ENCODE measurements at places on chromosomes 16 and 17.

DNA sequence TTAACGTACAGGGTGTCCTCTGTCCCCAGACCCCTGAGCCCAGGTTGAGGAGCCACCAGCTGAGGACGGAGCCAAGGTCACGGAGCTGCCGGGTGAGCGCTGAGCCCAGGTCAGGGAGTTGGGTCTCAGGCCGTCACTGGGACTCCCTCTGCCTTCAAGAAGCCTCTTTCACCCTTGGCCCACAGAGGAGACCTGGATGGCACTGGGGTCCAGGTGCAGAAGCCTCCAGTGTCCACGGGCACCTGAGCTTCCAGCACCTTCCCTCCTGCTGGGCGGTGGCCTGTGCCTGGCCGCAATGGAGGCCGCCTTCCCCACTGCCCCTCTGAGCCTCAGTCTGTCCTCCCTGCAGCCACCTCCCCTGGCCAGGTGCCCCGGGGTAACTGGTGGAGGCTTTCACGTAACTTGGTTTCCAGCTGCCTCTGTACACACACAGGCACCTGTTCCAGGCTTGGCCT, 31.6 kb upstream of the CDH15 start:
- peak; percentile 72 for DNase-seq

DNA sequence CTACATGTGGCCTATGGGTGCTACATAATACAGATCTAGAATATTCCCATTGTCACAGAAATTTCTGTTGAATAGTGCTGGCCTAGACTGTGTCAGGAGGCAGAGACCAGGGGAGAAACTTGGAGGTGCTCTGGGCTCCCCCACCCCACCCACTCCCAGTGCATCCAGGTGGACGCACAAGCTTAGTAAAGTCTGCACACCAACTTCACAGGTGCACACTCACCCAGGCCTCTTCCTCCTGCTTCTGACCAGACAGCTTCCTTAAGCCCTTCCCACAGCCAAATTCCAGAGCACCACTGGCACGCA, 7.6 kb upstream of the CNP start:
- no peak for DNase-seq

DNA sequence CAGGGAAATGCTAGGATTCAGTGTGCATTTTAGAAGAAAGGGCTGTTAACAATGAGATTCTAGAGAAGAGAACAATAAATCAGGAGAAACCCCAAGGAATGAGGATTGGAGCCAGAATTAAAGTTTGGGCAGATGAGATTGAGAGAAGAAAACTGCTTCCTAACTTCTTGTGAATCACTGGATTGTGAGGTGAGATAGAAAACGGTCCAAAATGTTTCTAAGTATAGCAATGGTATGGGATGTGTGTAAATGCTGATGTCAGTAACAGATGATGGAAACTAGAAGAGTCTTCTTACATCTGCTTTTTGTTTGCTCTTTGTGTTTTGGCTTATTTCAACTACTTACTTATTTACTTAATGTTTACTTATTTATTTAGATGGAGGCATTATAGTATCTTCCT, 123.0 kb downstream of the KCNJ2 start:
- no peak for DNase-seq

DNA sequence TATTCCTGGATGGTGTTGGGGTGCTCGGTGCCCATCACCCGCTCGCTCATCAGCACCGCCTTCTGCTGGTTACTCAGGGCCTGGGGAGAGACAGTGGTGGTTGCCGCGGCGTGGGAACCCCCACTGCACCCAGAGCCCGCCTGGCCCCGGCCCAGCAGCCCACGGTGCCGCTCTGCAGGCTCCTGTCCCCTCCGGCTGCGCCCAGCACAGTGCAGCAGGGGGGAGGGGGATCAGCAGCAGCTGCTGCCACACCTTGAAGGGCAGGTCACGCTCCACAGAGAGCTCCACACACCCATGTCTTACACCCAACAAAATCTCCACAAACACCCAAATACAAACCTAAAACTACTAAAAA, 18.8 kb downstream of the CLUH start:
- DNase-seq = no peak

DNA sequence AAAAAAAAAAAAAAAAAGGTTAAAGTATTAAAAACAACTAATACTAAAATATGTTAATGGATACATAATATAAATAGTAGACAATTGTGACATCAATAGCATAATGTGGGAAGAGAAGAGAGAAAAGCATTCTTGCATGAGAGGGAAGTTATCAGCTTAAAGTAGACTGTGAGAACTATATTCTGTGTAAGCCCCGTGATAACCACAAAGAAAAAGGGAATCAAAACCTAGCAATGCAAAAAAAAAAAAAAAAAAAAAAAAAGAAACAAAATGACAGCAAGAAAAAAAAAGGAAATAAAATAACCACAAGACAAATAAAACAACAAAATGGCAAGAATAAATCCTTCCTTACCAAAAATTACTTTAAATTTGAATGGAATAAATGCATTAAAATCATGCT, 39.8 kb upstream of the MYLK3 start:
- DNase-seq = no peak

DNA sequence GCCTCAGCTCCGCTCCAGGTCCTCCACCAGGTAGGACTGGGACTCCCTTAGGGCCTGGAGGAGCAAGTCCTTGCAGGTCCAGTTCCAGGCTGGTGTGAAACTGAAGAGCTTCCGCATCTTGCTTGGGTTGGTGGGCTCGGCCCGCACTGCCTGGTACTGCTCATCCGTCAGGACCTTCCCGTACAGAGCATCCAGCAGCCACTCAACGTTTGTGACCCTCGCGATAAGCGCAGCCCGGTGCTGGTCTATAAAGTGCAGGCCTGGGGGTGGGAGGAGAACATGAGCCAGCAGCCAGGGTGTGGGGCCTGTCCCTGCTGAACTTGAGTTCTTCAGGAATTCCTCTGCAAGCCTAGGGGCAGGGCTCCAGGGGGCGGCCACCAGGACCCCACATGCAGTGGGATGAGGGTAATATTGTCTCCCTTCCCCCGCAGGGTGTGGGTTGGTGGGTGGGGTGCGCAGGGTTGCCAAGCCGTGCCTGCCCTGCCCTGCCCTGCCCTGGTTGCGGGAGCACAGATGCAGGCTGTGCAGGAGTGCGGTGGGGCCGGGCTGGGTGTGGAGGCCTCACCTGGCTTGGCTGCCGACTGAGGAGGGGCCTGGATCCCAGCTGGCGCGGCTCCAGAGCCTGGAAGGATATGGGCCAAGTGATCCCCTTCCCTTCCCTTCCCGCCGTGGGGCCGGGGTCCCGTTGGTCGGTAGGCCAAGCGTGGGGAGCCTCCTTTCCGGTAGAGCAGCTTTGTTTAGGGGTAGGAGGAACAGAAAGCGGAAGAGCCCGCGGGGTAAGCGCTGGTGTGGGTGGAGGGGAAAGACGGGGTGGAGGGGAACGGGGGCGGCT, 762 bp downstream of the PYCARD start:
- DNase-seq = peak; percentile 86

DNA sequence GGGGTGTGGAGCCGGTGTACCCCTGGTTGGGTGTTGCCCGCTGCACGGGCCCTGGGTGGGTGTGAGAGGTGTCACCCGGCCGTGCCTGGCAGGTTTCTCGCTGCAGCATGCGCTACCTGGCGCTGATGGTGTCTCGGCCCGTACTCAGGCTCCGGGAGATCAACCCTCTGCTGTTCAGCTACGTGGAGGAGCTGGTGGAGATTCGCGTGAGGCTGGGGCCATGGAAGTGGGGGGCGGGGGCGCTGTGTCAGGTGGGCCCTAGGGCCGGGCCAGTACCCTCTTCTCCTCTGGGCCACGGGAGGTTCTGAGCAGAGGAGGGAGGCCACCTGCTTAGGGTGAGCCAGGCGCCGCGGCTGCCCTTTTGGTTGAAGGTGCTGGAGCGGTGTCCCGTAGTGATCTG, 13.4 kb downstream of the DEF8 start:
- DNase-seq = no peak

GRCh38 chr16:23534868-23535860, 22.0 kb downstream of the EARS2 start:
- no peak for DNase-seq

DNA sequence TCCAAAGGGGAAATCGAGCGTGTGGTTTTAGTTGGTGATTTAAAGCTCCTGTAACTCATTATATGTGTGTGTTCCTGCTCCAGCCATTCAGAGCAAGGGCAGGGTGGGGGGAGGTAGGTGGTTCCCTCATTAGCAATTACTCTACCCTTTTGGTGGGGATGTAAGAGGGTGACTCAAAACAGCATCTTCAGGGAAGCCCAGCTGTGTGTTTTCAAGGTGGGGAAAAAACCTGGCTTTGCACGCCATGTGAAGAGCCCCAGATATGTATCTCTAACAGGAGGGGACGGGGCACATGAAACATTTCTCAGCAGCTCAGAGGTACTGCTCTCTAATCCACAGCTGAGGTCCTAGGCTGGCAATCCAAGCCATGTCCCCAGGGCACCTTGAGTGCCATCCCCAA, 241.3 kb upstream of the ZFHX3 start:
- no peak for DNase-seq

DNA sequence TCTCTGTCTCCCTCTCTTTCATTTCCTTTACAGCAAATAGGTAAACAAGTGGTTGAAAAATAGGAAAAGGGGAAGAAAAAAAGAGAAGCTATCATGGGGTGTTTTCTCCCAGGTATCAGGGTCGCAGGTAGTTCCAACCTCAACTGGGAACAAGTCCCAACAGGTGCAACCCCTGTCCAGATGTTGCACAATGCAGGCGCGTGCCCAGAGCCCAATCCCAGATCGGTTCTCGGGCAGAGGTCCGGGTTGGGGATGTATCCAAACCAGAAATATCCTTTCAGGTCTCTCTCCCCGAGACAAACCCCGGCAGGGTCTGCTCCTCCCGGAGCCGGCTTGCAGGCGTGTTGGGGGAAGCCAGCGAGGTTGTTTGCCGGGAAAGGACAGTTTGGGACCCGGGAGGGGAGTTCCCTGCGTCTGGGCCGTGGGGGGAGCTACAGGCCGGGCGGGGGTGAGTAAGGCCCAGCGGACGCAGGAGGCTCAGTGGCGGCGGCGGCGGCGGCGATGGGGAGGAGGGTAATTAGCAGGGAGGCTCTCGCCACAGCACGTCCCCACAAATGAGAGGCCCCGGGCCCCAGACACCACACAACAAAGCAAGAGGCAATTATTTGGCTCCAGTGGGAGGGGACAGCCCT, 21.2 kb upstream of the SP6 start:
- no peak for DNase-seq

DNA sequence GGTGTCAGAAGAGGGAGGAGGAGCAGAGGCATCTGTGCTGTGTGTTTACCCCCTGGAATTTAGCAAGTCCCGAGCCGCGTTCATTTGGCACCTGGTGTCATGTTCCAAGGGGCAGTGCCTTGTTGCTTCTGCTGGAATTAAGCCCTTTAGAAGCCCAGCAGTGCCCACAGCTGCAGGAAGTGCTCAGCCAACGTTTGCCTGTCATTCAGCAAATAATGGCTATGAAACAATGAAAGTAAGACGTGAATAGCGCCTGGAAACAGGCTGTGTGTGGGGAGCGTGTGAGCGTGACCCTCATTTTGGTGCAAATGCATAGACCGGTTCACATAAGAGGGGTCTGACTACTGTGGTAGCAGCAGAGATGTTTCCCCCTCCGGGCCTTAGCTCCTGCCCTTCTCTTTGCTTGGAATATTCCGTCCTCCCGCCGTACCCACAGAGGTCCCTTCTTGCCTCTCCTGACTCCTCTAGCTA, 5.8 kb upstream of the ATP2C2 start:
- no peak for DNase-seq

- no peak for DNase-seq
Measured at GRCh38 chr17:57885148-57885915, 35.5 kb upstream of the MRPS23 start.

- DNase-seq = peak; percentile 81
Measured at GRCh38 chr16:28317040-28317880, 24.9 kb downstream of the SBK1 start.

DNA sequence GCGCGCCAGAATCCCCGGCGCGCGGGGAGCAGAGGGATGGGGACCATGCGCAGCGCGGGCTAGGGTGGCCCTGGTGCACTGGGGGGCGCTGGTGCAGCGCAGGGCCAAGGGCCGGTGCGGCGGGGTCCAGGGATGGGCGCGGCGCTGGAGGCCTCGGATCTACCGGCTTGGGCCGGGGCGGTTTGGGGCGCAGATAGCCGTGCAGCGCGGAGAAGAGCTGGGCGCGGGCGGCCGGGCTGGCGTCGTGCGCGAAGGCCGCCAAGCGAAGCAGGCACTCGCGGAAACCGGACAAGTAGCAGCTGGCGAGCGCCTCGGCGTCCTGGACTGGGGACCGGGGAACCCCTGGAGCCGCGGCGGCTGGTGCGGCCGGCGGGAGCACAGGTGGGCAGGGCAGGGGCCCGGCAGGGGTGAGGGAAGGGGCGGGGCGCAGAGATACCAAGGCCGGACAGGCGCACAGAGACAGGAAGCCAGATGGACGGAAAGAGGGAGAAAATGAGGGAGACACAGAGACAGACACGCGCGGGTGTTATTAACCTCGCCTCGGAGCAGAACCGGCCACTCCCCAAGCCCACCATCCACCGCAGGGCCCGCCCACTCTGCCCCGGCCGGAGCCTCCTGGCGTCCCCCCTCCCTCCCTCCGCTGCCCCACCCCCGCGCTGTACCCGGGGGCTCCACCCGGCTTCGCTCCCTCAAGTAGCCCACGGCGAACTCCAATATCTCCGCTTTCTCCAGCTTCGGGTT, 2.1 kb downstream of the HES7 start:
- peak; percentile 86 for DNase-seq

- no peak for DNase-seq
Measured at GRCh38 chr16:23781176-23781575, 26.4 kb downstream of the CHP2 start.

- peak; percentile 11 for DNase-seq
Measured at GRCh38 chr17:27403480-27404005, 52.7 kb upstream of the KSR1 start.

- DNase-seq = no peak
Measured at GRCh38 chr16:50801036-50801435, 59.1 kb downstream of the CYLD start.

GRCh38 chr16:2867987-2868789, 10.2 kb upstream of the PRSS22 start:
- peak; percentile 98 for DNase-seq

- DNase-seq = peak; percentile 64
Measured at GRCh38 chr16:15576960-15577958, 65.7 kb downstream of the MARF1 start.

DNA sequence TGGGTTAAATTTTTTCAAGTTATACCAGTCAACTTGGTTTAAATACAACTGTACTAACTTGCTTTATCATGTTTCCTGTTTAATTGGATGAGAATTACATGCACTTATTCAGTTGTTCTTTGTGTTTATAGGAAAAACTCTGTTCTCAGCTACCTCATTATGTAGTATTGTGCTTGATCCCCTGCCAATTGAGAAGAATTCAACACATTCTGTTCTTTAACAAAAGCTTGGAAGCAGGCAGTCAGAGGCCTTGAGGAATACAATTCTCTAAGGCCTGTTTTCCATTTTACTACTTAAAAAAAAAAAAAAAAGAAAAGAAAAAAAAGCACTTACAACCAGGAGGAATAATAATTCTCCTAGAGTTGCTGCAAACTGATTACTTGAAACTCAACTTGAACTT, 60.6 kb upstream of the CMIP start:
- no peak for DNase-seq

- DNase-seq = peak; percentile 68
Measured at GRCh38 chr17:43857957-43858600, 11.1 kb downstream of the CD300LG start.

DNA sequence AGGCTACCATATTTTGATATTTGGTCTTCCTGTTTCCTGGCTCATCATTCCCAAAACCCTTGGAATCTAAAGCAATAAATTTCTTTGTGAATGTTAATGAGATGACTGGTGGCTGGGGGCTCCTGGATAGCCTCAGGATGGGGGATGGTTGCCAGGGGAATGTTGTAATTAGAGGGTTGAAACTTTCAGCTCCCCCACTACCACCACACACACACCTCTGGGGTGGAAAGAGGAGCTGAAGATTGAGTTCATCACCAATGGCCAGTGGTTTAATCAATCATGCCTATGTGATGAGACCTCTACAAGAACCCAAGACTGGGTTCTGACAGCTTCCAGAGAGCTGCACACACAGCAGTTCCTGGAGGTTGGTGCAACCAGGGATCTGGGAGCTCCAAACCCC, 59.1 kb downstream of the HS3ST3A1 start:
- no peak for DNase-seq
